ENCODE measurements at places on chromosomes 3 and 15. TPM values are rescaled to one million over a fixed set of nuclear protein-coding genes. Genes with fewer than 3 reads are reported as not detected.

The TMEM40 gene
- total RNA-seq = 0.68 TPM

DNA sequence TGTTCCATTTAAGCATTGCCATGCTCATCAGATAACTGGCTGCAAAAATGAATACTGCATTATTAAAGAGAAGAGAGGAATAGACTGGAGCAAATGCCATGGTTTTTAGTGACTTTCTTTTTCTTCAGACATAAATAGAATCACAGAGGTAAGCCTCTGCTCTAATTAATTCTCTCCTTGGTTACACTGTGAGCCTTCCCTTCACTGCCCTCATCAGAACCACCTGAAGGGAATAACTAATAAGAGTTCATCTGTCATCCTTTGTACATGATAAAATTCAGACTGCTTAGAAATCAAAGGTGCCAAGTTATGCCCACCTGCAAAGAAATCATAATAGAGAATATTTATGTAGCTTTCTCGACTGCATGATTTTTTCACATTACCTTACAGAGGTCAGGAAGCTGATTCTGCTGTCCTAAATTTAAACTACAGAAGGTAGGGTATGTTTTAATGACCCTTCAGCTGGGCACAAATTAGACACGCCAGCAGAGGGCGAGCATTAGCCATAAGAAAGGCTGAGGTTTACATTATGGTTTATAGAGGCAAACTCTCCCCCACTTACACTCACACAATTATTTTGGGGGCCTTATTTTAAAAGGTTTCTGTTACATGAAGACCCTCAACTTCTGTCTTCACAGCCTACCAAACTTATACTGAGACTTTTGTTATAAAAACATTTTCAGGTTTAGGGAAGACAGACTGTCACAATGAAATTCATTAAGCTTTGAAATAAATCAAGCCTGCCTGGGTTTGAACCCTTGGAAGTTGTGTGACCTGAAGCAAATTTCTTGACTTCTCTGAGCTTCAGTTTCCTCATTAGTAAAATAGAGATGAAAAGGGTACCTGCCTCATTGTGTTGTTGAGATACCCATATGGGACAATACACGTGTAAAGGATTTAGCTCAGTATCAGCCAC lies 15.3 kb upstream of the UNC13C start:
- no peaks in the 10 kb centered on the region for H3K4me1 ChIP-seq
- DNase-seq = no peak
- H3K27me3 ChIP-seq = no peaks in the 10 kb centered on the region

The CLRN1 gene
- not detected for total RNA-seq

- no peak overlapping the region for H3K27ac ChIP-seq
- H3K27me3 ChIP-seq = no peaks in the 10 kb centered on the region
- peaks cover 11% of the 10 kb centered on the region for H3K36me3 ChIP-seq
- no peak for DNase-seq
- no peak overlapping the region for H3K4me3 ChIP-seq
- peaks cover 53% of the 10 kb centered on the region for H3K4me1 ChIP-seq
These were observed 12.9 kb upstream of the ULK3 start for GRCh38 chr15:74855857-74856256.

DNA sequence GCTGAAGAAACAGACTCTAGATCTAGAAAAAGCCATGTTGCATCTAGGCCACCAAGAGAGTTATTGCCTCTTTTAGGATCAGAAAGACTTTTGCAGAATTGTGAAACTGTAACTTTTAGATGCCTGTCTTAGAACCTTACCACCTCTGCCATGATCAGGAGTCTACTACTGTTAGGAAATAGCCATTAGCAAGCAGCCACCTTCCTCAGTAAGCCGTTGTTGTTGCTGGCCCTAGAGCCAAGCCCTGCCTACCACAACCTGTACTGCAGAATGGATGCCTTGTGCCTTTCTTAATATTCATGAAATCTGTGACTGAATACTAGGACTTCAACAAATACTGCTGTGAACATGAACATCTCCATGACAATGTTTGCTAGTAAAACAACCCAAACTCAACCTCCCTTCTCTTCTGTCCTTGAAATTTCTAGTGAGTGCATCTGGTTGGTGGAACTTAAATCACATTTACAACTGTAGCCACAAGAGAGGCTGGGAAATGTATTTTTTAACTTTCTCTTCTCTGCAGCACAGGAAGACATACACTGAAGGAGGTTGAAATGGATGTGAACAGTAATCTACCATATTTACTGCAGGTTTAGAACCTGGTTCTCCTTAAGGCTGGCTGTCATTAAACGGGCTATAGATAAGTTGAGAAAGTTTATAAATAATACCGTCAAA lies 20.7 kb downstream of the RASA2 start:
- DNase-seq = no peak
- peaks cover 19% of the 10 kb centered on the region for H3K36me3 ChIP-seq
- peaks cover 40% of the 10 kb centered on the region for H3K4me1 ChIP-seq
- no peaks in the 10 kb centered on the region for H3K27me3 ChIP-seq
- no peak overlapping the region for H3K4me3 ChIP-seq

The CFAP91 gene
- total RNA-seq = 69.3 TPM

- H3K4me3 ChIP-seq = no peak overlapping the region
- H3K27ac ChIP-seq = no peak overlapping the region
- H3K4me1 ChIP-seq = peaks cover 11% of the 10 kb centered on the region
- no peak for DNase-seq
- no peaks in the 10 kb centered on the region for H3K27me3 ChIP-seq
- no peaks in the 10 kb centered on the region for H3K36me3 ChIP-seq
These were observed 19.5 kb downstream of the UBXN7 start for GRCh38 chr3:196412704-196413103.

GRCh38 chr3:133983126-133983525 lies 46.6 kb downstream of the SLCO2A1 start:
- no peaks in the 10 kb centered on the region for H3K36me3 ChIP-seq
- no peak overlapping the region for H3K27ac ChIP-seq
- no peak for DNase-seq
- H3K4me3 ChIP-seq = no peak overlapping the region
- H3K4me1 ChIP-seq = peaks cover 20% of the 10 kb centered on the region

- no peaks in the 10 kb centered on the region for H3K4me1 ChIP-seq
- H3K27ac ChIP-seq = no peak overlapping the region
- no peak for DNase-seq
- H3K36me3 ChIP-seq = no peaks in the 10 kb centered on the region
These were observed 749.0 kb downstream of the NSUN3 start for GRCh38 chr3:94811836-94812235.

The RPSA gene
- 947 TPM for total RNA-seq

The C3orf49 gene
- not detected for total RNA-seq

GRCh38 chr3:47082519-47082918 lies 81.4 kb downstream of the SETD2 start:
- H3K4me1 ChIP-seq = no peaks in the 10 kb centered on the region
- no peak for DNase-seq
- H3K4me3 ChIP-seq = no peak overlapping the region
- no peaks in the 10 kb centered on the region for H3K27me3 ChIP-seq
- no peaks in the 10 kb centered on the region for H3K36me3 ChIP-seq
